ENCODE measurements at places on chromosomes 2 and 18. TPM values are rescaled to one million over a fixed set of nuclear protein-coding genes. Genes with fewer than 3 reads are reported as not detected.

The UGT1A5 gene
- total RNA-seq, result not detected

The KCNG2 gene
- total RNA-seq, result not detected

The CCNT2 gene
- 32.1 TPM for total RNA-seq

The TUBA4B gene
- not detected for total RNA-seq

The APOB gene
- not detected for total RNA-seq

The DSG2 gene
- total RNA-seq, result 0.43 TPM

The RAB17 gene
- 0.14 TPM for total RNA-seq

The M1AP gene
- total RNA-seq, result not detected

The SERPINB2 gene
- total RNA-seq, result not detected

The APCDD1 gene
- total RNA-seq, result not detected

The MEP1B gene
- total RNA-seq, result not detected

The GATA6 gene
- not detected for total RNA-seq

The ABCG8 gene
- total RNA-seq, result not detected

The AGXT gene
- not detected for total RNA-seq

The MSH2 gene
- 56.9 TPM for total RNA-seq

The CCDC85A gene
- not detected for total RNA-seq

The CPO gene
- not detected for total RNA-seq

The SLC30A3 gene
- total RNA-seq, result 0.32 TPM

The MEIS1 gene
- total RNA-seq, result not detected

The CREB1 gene
- total RNA-seq, result 95.8 TPM

The CLIP4 gene
- total RNA-seq, result 28.3 TPM

The TRABD2A gene
- 56.3 TPM for total RNA-seq

The ALPI gene
- not detected for total RNA-seq

The MLPH gene
- total RNA-seq, result not detected

The OTOS gene
- total RNA-seq, result not detected

The COBLL1 gene
- total RNA-seq, result 0.36 TPM

The ACTR3 gene
- total RNA-seq, result 449 TPM

The NCKAP5 gene
- total RNA-seq, result not detected

The KCNG3 gene
- 1.5 TPM for total RNA-seq

The PPP1R1C gene
- total RNA-seq, result not detected

The SIGLEC15 gene
- not detected for total RNA-seq

The EPB41L3 gene
- not detected for total RNA-seq

The OR6B2 gene
- total RNA-seq, result not detected

The UBE2F gene
- total RNA-seq, result 96.5 TPM

The MAT2A gene
- total RNA-seq, result 282 TPM

The ACVR1C gene
- 2.2 TPM for total RNA-seq

The TGFA gene
- total RNA-seq, result 0.25 TPM

The EFHD1 gene
- 1.2 TPM for total RNA-seq

The CDKL4 gene
- total RNA-seq, result not detected

The HOXD13 gene
- not detected for total RNA-seq

The BMP10 gene
- not detected for total RNA-seq

The HRH4 gene
- not detected for total RNA-seq

The COL4A4 gene
- total RNA-seq, result not detected

The CAPN13 gene
- not detected for total RNA-seq

The GAREM1 gene
- not detected for total RNA-seq

The ITGA4 gene
- total RNA-seq, result 61.6 TPM

The LAMA3 gene
- total RNA-seq, result 0.05 TPM

The AMER3 gene
- total RNA-seq, result not detected

The RESP18 gene
- total RNA-seq, result not detected

The IL37 gene
- total RNA-seq, result not detected

The DPYSL5 gene
- not detected for total RNA-seq

The HOXD3 gene
- total RNA-seq, result not detected

The C1GALT1C1L gene
- 0.36 TPM for total RNA-seq

The SUPT7L gene
- 21.8 TPM for total RNA-seq

The AOX1 gene
- 0.69 TPM for total RNA-seq

The PLCL1 gene
- total RNA-seq, result 0.69 TPM

The SLC14A1 gene
- total RNA-seq, result 3.1 TPM

The LYPD1 gene
- total RNA-seq, result not detected

The NEU2 gene
- total RNA-seq, result not detected

Data from activated CD8-positive, alpha-beta T cell treated with anti-CD3 and anti-CD28 coated beads for 36 hours (primary cell).